Esophagus muscularis mucosa (tissue), 4 donors: ENCODE measurements at places on chromosomes 4 and X.

- DNase-seq = no peak
These were observed 121.2 kb downstream of the NDST3 start for GRCh38 chr4:118155516-118155915.

DNA sequence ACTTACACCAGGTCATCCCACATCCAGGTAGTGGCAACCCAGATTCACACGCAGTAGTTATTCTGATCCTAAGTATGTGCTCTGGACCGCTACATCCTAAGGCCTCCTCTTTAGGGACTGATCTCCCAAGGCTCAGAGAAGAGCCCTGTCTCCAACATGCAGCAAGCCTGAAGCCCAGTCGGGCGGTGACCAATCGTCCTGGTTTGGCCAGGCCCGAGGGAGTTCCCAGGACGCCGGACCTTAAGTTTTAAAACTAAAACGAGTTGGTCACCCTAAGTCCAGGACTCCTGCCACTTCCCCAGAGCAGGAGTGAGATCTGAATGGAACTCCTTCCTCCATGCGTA is 385 bp downstream of the LYAR start:
- no peak for DNase-seq

- no peak for DNase-seq
These were observed 3.2 kb upstream of the IL1RAPL1 start for GRCh38 chrX:28584025-28584424.

- no peak for DNase-seq
These were observed 26.6 kb upstream of the CD99 start for GRCh38 chrX:2664502-2664901.

GRCh38 chr4:98663226-98664006 is 5.0 kb upstream of the TSPAN5 start:
- DNase-seq = no peak

DNA sequence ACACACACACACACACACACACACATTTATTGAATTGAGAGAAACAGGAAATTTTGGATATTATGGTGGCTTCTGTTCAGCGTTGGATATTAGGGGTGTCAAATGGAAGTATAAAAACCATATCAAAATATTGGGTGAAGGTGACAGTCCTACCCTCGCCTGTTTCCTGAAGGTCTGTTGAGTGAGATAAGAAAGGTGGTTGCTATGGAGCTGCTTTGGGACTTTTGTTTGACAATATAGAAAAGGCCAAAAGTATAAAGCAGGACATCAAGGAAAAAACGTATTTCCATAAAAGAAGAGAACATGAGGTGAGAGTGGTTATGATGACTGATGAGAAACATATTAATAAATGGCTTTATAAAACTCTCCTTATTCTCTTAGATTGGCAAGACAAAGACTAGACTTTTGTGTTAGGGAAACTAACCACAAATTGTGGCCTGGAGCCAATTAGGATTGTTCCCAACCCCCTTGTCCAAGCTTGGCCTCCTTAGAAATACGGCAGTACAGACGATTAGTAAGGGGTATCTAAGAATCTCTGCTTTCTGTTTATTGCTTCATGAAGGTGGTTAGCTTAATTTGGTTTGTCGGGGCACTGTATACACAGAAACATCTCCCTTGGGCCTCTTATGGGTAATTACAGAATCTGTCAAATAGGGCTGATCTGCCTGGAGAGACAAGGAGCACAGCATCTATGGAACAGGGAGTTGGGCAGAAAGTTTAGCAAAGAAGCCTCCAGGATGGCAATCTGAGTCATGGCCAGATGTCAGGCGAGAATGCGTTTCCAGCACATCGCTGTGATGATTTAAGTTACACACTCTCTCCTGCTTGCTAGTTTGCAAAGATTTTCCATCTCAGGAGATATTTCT is 198.0 kb downstream of the CBR4 start:
- DNase-seq = no peak

GRCh38 chr4:44150091-44150576 is 298.5 kb downstream of the KCTD8 start:
- DNase-seq = no peak

- DNase-seq = no peak
These were observed 59.3 kb downstream of the GPC3 start for GRCh38 chrX:133926099-133926498.

DNA sequence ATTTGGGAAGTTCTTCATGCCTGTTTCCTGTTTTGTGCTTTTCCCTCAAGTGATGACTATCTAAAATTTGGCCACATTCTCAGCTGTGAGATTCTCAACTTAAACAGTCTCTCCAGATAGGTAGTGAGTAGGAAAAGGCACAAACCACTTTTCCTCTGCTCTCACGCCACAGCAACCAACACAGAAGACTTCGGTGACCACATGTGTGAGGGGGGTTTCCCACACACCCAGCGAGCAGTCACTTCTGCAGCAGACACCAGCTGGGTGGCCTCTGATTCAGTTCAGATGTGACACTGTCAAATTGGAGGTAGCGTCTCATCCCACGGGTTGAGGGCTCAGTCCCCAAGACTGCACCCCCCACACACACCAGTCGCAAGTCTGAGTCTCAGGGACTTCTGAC is 25.1 kb upstream of the CLDN34 start:
- no peak for DNase-seq

GRCh38 chr4:8045909-8046308 is 106.2 kb upstream of the AFAP1 start:
- DNase-seq = no peak

DNA sequence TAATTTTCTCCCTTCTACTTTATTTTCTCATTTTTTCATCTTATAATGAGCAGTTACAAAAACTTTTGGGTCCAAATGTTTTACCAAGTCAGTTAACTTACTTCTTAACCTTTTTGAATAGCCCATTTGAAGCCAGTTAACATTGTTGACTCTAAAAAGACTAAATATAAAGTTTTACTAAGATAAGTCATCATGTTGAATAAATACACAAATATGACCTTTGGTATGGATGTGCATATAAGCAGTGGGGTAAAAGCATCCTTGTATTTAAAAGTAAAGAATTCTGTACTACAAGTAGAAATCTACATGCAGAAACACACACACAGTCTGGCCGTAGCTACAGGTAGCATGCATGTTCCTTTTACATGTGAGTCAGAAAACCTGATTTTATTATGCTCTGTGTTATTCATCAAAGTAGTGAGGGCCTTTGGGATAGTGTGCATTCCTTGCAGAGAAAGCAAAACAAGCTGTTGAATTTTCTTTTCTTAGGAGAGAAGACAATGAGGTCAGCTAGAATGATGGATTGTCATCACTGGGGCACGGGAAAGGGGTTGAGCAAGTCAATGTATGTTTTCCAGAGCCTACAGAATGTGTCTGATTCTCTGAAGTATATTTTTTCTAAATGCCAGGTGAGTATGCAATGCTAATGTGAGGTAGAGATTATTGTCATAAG is 533.2 kb upstream of the AGA start:
- no peak for DNase-seq

DNA sequence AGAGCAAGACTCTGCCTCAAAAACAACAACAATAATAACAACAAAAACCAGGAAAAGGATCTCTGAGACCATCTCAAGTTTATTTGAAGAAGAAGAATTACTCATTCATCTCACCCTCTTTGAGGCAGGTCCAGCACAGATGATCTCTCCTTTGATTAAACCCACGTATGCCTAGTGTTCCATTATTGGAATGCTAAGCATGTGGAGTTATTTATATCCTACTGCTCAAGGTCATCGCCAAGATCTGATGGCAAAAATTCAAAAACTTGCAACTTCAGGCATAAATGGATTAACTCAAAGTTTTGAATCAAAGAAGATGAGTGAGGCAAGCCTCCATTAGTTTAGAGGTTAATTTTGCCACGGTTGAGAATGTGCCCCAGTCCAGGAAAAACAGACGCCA is 184.2 kb downstream of the DHRSX start:
- no peak for DNase-seq

GRCh38 chr4:19575924-19576323 is 675.8 kb upstream of the SLIT2 start:
- no peak for DNase-seq

GRCh38 chr4:111601671-111602070 is 543.6 kb upstream of the FAM241A start:
- no peak for DNase-seq

- DNase-seq = peak; percentile 77
These were observed 130.1 kb downstream of the MGST2 start for GRCh38 chr4:139795527-139796314.

- DNase-seq = no peak
These were observed 193.2 kb downstream of the RAPGEF2 start for GRCh38 chr4:159296061-159296460.

DNA sequence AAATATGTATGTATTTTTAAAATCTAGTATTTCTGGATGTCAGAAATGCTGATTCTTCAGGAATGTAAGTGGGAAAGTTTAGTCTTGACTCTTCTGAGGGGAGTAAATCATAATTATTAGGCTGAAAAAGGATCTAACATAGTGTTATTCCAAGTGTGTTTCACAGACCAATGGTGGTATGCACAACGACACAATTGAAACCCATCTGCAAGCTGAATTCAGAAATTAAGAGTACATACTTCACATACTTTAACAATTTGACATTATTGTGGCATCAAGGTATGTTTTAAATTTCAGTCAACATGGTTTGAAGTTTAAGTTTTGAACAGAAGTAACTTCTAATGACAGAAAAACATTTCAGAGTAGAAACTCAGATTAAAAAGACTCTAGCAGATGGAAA is 236.7 kb downstream of the SLC7A11 start:
- no peak for DNase-seq

DNA sequence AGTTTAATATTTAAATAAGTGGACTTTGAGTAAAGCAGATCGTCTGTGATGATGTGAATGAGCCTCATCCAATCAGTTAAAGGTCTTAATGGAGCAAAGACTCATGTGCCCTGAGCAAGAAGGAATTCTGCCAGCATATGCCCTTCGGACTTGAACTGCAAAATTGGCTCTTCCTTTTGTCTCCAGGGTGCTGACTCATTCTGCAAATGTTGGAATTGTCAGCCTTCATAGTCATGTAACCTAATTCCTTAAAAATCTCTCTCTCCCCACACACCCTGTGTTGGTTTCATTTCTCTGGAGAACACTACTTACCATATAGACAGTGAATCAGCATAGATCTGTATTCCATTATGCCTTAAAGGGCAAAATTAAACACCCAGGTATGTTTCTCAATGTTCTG is 609.8 kb upstream of the GALNTL6 start:
- no peak for DNase-seq
